Thoracic aorta (tissue), 2 donors: ENCODE measurements at places on chromosomes 13 and 19.

DNA sequence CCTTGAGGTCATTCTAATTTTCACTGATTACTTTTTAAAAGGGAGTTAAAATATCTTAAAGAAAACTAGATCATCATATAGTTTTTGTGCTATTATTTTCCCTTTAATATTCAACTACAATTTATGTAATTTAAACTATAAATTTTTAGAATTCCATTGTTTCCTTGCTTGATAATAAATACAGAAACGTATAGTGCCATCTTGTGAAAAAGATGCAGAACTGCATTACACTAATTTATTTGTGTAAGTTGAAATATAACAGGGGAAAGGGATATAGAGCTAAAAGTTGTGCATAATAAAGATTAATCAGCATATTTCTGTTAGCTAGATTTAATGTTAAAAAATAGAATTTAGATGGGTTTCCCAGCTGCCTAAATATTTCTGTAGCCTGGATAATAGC is 61.5 kb upstream of the TDRD3 start:
- no peaks in the 10 kb centered on the region for H3K27me3 ChIP-seq
- H3K4me3 ChIP-seq = no peak overlapping the region
- no peaks in the 10 kb centered on the region for H3K36me3 ChIP-seq
- no peak for DNase-seq
- H3K27ac ChIP-seq = no peak overlapping the region

DNA sequence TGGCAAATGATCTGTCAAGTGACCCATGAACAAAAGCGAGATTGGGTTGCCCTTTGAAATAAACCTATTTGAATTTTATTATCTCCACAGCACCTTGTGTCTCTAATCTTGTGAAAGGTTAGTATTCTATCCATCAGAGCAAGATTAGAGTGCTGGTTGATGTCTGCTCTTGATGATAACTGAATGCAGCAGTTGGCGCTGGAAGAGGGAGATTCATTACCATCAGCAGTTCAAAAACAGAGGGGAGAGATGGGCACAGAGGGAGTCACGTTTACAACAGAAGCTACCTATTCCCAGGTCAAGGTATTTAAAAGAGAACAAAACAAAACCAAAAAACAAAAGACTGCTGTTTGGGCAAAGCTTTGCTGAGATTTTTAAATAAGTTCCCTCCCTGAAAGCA is 588.1 kb downstream of the GPC6 start:
- no peaks in the 10 kb centered on the region for H3K27me3 ChIP-seq
- H3K36me3 ChIP-seq = no peaks in the 10 kb centered on the region
- H3K4me1 ChIP-seq = no peaks in the 10 kb centered on the region
- H3K27ac ChIP-seq = no peak overlapping the region
- no peak for DNase-seq

DNA sequence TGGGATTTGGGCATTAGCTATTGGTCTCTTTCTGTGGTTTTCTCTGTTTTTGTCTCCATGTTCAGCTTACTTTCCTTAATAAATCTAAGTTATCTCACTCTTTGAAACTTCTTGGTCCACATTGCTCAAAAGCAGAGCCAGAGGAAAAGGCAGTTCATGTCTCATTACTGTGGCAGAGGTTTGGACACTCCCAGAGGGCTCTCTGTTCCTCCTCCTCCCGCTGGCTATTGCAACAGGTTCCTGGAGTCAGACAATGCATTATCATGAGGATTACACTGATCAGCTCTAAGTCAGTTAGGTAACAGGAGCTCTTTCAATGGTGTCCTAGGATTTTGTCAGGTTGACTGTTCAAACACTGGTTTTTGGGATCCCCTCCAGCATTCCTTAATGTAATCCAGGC is 298.8 kb downstream of the NDFIP2 start:
- no peaks in the 10 kb centered on the region for H3K27me3 ChIP-seq
- no peaks in the 10 kb centered on the region for H3K4me1 ChIP-seq
- no peak overlapping the region for H3K27ac ChIP-seq
- no peaks in the 10 kb centered on the region for H3K36me3 ChIP-seq
- no peak for DNase-seq

- no peak overlapping the region for H3K4me3 ChIP-seq
- no peaks in the 10 kb centered on the region for H3K36me3 ChIP-seq
- H3K4me1 ChIP-seq = no peaks in the 10 kb centered on the region
- H3K27ac ChIP-seq = no peak overlapping the region
- no peak for DNase-seq
- no peaks in the 10 kb centered on the region for H3K27me3 ChIP-seq
Measured at GRCh38 chr19:29084266-29084665, 128.7 kb downstream of the UQCRFS1 start.

DNA sequence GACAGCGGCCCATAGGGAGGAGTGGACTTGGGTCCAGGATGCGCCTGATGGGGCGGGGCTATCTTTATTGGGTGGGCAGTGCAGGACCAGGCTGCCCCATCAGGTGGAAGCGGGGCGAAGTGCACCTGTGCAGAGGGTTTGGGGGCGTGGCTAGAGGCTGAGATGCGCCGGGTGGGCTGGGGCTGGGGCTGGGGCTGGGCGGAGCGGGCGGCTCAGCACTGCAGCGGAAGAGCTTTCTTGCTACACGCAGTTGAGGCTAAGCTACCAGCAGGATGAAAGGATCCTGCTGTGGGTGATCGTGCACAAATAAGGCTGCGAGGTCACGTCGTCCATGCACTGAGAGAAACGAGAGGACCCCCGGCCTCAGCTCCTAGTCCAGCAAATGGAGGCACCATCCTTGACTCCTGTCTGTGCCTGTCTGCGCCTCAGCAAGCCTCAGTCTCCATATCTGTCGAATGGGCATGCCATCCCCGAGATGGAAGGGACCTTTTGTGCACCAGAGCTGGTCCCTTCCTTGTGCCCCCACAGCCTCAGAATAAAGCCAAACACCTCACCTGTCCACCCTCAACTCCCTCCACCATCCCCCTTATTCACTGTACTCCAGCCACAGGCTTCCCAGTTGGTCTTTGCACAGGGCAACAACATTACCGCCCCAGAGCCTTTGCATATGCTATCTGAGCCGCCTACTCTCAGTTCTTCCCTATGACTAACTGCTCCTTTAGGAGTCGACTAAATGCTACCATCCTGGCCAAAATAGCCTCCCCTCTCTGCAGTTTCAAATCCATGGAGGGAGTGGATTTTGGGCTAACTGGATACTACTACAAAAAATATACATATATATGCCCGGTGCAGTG is 21.0 kb upstream of the HOMER3 start:
- no peak for DNase-seq
- H3K27me3 ChIP-seq = no peaks in the 10 kb centered on the region
- H3K4me3 ChIP-seq = no peak overlapping the region
- no peak overlapping the region for H3K27ac ChIP-seq

DNA sequence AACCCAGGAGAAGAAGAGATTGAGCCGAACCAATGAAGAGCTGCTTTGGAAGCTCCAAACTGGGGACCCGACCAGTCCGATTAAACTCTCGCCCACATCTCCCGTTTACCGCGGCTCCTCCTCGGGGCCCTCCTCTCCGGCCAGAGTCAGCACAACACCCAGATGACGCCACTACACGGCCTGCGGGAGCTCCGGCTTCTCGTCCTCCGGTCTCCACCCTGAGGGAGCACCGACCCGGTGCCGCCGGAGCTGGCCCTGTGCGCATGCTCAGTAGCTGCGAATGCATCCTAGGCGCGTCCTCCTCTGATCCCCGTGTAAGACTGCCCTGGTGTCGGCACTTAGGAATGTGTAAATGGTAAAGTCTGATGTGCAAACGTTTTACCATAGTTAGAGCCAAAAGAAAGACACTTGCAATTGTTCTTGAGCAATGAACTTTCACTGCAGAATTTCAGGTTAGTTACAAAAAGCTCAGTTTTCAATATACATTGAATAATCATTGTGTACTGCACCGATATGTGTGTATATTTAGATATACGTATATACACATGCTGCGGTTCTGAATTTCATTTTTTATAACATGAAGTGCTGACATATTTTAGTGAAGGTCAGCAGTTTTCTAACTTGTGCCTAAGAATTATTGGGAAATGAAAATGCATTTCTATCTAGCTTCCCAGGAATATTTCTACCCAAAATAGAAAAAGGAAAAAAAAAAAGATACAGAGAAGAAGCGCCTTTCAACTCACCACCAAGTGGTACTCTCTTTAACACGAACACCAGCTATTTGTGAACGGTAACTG is 92.2 kb downstream of the SLC7A1 start:
- no peak overlapping the region for H3K4me3 ChIP-seq
- H3K36me3 ChIP-seq = peaks cover 17% of the 10 kb centered on the region

GRCh38 chr13:83281654-83282053 is 600.6 kb downstream of the SLITRK1 start:
- no peak overlapping the region for H3K4me3 ChIP-seq
- H3K4me1 ChIP-seq = no peaks in the 10 kb centered on the region
- H3K27me3 ChIP-seq = no peaks in the 10 kb centered on the region
- no peak for DNase-seq

GRCh38 chr19:12984683-12985048 is 10.6 kb upstream of the NFIX start:
- H3K4me3 ChIP-seq = no peak overlapping the region
- H3K4me1 ChIP-seq = peaks cover 5% of the 10 kb centered on the region
- no peak overlapping the region for H3K27ac ChIP-seq
- no peaks in the 10 kb centered on the region for H3K36me3 ChIP-seq
- DNase-seq = no peak
- H3K27me3 ChIP-seq = no peaks in the 10 kb centered on the region

DNA sequence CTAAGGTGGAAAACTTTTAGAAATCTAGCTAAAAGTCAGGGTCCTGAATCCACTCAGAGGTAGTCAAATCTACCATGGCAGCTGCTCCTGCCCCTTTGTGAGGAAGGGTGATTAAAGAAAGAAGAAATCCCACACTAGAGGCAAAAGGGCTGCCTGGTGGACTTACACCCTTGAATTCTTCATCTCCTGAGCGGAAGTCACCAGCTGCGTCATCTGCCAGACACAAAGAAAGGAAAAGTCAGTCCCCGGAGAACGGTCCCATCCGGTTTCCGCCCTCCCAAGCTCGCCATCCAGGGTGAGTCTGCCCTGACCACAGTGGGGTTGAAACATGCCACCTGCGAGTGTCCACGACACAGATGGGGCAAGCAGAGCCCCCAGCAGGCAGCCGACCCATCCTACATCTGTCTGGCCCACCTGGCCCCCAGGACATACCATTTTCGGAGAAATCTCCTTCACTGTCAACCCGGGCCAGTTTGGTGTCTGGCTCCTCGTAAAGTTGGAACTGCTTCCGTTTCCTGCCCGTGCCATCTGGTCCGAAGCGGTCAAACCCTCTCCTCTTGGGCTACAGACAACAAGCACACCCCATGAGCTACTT is 7.7 kb downstream of the AKAP8 start:
- peaks cover 38% of the 10 kb centered on the region for H3K4me1 ChIP-seq
- no peak overlapping the region for H3K27ac ChIP-seq
- no peak overlapping the region for H3K4me3 ChIP-seq
- no peaks in the 10 kb centered on the region for H3K27me3 ChIP-seq
- peaks cover 68% of the 10 kb centered on the region for H3K36me3 ChIP-seq

DNA sequence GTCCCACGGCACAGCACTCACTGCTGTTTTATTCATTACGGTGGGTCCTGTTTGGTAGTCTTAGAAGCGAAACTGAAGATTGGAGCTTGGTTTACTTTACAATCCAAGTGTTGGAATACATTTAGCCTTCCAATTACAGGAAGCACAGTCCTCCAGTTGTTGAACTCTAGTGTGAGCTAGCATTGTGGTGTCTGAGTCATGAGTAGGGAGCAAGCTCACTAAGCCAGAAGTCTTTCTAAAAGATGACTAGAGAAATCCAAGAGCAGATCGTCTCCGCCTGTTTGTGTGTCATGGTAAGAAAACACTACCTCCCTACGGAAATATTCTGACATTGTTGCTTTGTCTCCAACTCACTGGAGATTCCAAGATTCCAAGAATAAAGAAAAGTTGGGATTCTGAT is 10.1 kb upstream of the SHISA2 start:
- no peaks in the 10 kb centered on the region for H3K4me1 ChIP-seq
- H3K4me3 ChIP-seq = no peak overlapping the region
- no peaks in the 10 kb centered on the region for H3K27me3 ChIP-seq
- no peaks in the 10 kb centered on the region for H3K36me3 ChIP-seq
- DNase-seq = no peak
- no peak overlapping the region for H3K27ac ChIP-seq

- H3K27ac ChIP-seq = peak overlapping the region; percentile 1
- H3K4me1 ChIP-seq = peaks cover 71% of the 10 kb centered on the region
- no peak for DNase-seq
- no peaks in the 10 kb centered on the region for H3K36me3 ChIP-seq
Measured at GRCh38 chr13:27168086-27168485, 3.5 kb downstream of the USP12 start.

DNA sequence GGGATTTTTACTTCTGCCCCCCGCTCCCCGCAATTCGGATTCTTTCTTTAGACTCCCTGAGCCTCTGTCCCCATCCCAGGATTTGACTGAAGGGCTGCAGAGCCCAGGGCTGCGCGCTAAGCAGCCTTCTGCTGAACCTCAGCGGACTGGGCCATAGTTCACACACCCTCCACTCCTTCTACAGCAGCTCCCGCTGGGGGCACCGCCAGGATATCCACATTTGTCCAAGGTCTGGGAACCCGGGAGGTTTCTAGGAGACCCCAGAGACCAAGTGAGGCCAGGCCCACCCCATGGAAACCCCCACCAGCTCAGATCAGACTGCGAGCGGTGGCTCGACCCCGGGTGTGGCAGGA is 463.3 kb downstream of the ITGBL1 start:
- H3K27ac ChIP-seq = no peak overlapping the region
- no peaks in the 10 kb centered on the region for H3K27me3 ChIP-seq
- H3K4me1 ChIP-seq = peaks cover 5% of the 10 kb centered on the region
- DNase-seq = no peak
- no peaks in the 10 kb centered on the region for H3K36me3 ChIP-seq

GRCh38 chr19:7393939-7394730 is 45.4 kb downstream of the ARHGEF18 start:
- H3K27ac ChIP-seq = peak overlapping the region; percentile 70
- H3K4me1 ChIP-seq = peaks cover 33% of the 10 kb centered on the region
- DNase-seq = no peak
- no peaks in the 10 kb centered on the region for H3K27me3 ChIP-seq

GRCh38 chr13:50531917-50532899 is 311.3 kb downstream of the DLEU7 start:
- H3K4me1 ChIP-seq = peaks cover 21% of the 10 kb centered on the region
- no peak overlapping the region for H3K4me3 ChIP-seq
- DNase-seq = no peak
- H3K27ac ChIP-seq = no peak overlapping the region
- H3K36me3 ChIP-seq = no peaks in the 10 kb centered on the region
- H3K27me3 ChIP-seq = no peaks in the 10 kb centered on the region

GRCh38 chr19:21472507-21472906 is 32.9 kb upstream of the ZNF429 start:
- H3K4me3 ChIP-seq = no peak overlapping the region
- H3K27me3 ChIP-seq = no peaks in the 10 kb centered on the region
- peaks cover 3% of the 10 kb centered on the region for H3K4me1 ChIP-seq
- H3K27ac ChIP-seq = no peak overlapping the region
- no peaks in the 10 kb centered on the region for H3K36me3 ChIP-seq

GRCh38 chr13:100014621-100015020 is 33.0 kb downstream of the ZIC2 start:
- H3K4me3 ChIP-seq = no peak overlapping the region
- H3K27ac ChIP-seq = no peak overlapping the region
- no peaks in the 10 kb centered on the region for H3K36me3 ChIP-seq
- DNase-seq = no peak
- no peaks in the 10 kb centered on the region for H3K27me3 ChIP-seq
